ENCODE measurements at places on chromosomes 12 and 14.

DNA sequence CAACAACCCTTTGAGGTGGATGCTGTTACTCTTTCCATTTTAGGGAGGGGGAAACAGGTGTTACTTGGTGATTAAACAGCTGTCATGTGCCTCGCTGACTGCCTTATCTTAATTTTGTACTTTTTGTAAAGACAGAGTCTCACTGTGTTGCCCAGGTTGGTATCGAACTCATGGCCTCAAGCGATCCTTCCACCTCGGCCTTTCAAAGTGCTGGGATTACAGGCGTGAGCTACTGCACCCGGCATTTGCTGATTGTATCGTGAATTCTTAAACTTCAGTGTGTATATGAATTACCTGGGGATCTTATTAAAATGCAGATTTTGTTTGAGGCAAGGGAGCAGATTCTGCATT lies 659 bp downstream of the PSMD9 start:
- DNase-seq: no peak

DNA sequence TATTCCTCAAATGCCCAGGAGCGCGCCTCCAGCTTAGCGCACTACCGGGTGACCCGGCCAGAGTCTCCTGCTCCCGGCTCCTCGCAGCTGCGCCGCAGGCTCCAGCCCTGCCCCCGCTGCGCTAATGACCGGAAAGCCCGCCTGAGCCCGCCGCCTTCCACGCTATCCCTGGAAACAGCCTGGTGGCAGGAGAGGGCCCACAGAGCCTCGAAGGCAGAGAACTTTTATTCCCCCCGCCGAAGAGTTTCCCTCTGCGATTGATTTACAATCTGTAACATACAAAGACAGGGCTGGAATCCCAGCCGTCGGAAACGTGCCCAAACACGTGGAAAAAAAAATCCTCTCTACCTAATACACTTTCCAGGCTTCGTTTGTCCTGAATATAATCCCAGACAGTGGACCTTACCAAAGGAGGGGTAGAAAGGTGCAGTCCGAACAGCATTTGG lies 1.5 kb downstream of the COL2A1 start:
- DNase-seq: peak; percentile 56

GRCh38 chr12:4308334-4308950 lies 12.6 kb upstream of the TIGAR start:
- no peak for DNase-seq

DNA sequence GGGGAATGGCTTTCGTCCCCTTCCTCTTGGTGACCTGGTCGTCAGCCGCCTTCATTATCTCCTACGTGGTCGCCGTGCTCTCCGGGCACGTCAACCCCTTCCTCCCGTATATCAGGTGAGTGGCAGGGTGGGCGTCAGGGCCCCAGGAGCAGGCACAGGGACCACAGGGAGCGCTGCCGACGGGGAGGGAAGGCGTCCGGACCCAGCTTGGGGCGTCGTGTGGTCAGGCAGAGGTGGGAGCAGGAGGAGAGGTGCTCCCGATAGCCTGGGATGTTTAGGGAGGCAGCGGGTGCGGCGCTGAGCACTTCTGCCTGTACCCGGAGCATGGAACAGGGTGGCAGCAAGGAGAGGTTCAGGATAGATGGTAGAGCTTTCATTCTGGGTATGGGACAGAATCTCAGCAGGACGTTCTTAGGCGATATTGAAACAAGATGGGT lies 444 bp downstream of the DRAM1 start:
- DNase-seq: peak; percentile 13

- no peak for DNase-seq
These were observed 182.0 kb downstream of the CAND1 start for GRCh38 chr12:67451206-67451605.

DNA sequence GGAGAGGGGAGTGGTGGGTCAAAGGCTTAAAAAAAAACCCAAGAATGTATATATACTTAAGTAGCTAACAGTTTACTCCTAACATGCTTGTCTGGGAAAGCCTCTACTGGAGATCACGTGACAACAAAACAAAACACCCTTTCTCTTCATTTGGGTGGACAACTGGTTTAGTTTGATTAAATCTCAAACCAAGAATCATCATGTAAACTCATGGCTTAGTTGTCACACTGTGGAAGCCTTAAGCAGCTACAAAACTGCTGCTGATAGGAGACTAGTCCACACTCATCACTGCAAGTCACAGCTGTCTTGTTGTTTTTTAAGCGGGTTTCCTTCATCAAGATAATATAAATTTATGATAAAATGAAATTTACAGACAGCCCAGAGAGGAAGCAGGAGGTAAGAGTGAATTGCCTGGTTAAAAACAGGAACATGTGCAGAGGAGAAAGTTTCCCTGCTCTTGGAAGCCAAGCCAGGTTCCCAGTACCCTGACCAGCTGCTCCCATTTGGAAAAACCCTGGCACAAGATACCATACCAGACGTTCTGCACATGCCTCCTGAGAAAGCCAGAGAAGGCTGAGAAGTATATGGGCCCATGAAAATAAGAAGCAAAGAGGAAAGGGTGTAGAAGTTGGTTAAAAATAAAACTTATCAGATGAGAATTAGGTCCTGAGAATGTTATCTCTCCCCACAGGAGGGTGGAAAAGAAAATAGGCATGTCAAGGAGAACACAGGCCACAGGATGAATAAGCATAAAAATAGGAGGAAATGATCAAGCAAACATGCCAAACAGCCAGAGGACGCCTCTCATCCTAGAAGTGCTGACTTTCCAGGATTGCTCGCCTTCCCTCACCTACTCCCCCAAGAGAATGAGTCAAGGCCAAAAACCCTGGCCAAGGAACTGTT lies 34.0 kb downstream of the EGLN3 start:
- peak; percentile 41 for DNase-seq

DNA sequence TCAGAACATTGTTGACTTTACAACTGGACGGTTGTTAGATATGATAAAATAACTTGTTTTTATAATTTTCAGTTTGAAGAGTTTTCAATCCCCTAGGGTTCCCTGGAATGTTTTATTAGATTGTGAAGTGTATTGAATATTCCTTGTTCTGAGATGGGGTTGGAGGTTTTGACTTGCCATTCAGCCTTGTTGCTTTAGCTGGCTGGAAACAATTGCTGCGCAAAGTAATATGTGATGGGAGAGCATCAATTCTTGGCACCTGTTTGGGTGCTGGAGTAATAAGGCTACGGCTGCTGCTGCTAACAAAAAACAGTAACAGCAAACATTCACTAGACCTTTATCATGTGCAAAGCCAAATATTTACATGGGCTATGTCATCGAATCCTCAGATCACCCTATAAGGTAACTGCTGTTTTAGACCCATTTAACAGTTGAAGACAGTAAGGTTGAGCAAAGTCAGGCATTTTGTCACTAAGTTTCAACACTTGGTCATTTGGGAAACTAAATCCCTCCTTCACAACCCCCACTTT lies 241.0 kb upstream of the TBX3 start:
- no peak for DNase-seq

DNA sequence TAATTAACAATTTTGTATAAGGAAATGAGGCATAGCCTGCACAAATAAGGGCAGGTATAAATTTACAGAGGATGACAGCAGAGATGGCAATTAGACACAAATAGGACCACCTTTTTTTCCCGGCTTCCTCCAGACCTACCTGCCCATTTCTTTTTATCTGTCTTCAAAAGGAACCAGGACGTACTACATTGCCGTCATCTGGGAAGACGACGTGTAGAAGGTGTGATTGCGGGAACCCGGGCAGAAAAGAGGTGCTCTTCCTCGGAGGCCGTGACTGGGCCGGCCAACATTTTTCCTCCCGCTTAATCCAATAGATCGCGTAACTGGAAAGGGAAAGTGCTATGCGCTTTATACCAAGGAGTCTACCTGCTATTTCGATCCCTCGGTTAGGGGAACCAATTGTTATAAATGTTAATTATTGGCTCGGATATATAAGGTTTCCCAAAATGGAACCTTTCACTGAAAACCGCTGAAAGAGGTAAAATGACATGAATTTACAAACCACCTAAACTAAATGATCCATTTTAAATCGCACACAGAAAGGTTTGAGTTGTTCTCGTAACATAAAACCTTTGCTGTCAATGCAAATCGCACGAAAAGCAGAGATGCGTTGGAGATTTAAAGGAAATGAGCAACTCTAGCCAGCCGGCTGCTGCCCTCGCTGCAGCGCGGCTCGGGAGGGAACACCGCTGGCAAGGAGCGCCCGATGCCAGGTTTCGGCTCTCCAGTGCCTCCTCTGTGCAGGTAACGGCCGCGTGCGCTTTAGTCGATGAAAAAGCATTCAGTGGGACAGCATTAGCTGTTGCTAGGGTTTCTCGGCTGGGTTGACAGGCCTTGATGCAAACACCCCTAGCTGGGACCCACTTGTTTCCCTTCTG lies 2.8 kb upstream of the SIX1 start:
- DNase-seq: peak; percentile 65

- DNase-seq: peak; percentile 66
These were observed 46.7 kb downstream of the FAM222A start for GRCh38 chr12:109760031-109760929.

GRCh38 chr14:91464615-91465205 lies 45.4 kb downstream of the PPP4R3A start:
- no peak for DNase-seq

DNA sequence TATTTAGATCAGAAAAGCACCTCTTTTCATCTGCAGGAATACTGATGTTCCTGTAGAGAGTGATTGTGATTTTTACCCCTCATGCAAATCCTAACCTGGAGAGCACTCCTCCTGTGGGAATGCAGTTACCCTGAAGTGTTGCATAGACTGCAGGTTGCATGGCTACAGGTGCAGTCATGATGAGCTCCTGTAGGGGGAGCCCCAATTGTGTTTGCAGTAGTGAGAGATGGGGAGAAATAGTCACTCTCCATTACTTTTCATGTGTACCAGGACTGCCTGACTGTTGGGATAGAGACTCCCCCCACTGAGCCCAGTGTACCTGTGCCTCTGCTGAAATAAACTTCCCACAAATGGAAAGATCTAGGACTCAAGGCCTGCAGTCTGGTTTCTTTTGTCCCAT lies 1086.5 kb downstream of the SLC6A15 start:
- DNase-seq: peak; percentile 61

DNA sequence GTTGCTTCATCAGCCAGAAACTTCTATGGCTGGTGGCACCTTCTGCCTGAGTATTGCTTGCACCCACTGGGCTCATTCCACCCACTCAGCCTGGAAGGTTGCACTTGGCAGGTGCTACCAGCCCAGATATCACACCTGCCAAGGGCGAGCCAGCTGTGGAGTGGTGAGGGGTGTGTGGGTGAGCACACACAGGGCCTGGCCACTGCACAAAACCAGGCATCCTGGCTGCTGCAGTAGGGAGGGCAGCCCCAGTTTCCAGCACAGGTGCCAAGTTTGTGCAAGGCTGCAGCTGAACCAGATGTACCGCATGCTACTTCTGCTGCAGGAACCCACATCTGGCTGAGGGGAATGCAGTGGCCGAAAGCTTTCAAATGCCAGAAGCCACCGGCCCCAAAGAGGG lies 1147.8 kb downstream of the FSCB start:
- DNase-seq: no peak

GRCh38 chr14:69275331-69275730 lies 15.4 kb downstream of the GALNT16 start:
- no peak for DNase-seq

DNA sequence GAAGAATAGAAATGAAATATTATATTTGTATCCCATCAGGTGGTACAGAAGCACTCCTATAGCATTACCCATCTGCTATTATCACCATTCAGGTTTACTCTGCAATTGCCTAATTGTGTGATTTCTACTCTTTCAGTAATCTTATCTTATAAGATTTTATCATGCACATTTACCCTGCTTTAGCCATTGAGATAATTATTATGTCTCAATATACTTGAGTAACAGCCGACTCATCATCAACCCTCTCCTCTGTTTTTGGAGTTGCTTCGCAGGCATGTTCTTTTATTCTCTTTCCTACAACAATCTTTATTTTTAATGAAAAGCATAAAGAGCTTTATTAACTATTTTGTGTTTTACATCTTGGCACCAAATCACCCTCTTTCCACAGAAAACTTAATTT lies 419.9 kb downstream of the LRIG3 start:
- DNase-seq: no peak

- no peak for DNase-seq
These were observed 145.8 kb downstream of the TSPAN9 start for GRCh38 chr12:3222979-3223378.

DNA sequence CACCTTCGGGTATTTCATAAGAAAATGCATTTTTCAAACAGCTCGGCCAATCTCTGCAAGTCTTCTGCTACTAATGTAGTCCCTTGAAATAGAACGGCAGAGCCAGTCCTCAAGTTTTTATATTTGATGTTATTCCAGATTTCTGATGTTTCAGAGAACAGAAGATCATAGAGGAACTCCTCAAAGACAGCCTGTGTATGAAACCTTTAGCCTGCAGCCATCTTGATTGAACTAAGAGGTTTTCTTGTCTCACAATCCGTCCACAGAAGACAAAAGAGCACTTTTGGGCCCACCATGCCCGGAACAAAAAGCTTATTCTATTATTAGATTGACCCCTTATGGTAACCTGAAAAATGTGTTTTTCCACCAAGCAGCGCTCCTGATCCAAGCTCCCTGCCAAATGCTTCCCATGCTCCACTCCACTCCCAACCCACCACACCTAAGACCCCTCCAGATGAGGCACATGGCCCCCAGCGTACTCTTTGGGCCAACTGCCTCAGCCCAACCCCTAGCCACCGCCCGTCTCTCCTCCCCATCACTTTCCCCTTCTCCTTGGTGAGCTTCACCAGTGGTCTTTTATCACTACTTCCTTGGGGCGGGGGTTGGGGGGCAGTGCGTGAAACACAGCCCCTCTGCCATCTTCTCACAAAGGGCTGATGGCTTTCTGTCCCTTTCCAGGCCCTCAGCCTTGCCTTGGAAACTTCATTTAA lies 175.8 kb downstream of the CALM1 start:
- DNase-seq: no peak
